ENCODE measurements at places on chromosomes 1 and 21.
A peak's percentile ranks its signal among the peaks of the same experiment; 100 is the strongest.

DNA sequence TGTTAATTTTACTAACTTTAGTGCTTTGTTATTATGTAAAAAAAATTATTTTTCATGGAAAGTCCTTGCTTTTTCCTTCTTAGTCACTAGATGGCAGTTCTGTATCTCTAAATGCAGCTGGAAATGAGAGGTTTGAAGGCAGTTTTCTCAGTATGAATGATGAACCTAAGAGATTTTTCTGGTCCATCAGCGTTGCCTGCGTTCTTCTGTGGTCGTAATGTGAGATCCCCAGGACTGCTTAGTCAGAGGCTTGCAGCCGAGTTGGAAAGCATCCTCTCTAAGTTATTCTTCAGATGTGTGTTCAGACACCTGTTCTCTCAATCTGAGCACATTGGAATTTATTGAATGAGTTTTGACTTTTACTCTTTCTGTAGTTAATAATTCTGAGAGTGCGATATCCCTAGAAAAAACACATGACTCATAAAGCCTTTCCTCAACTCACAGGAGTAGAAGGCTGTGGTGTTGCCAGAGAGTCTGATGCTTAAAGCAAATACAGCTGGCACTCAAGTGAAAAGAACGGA lies 99.3 kb downstream of the FMN2 start:
- peak; percentile 86 for DNase-seq

DNA sequence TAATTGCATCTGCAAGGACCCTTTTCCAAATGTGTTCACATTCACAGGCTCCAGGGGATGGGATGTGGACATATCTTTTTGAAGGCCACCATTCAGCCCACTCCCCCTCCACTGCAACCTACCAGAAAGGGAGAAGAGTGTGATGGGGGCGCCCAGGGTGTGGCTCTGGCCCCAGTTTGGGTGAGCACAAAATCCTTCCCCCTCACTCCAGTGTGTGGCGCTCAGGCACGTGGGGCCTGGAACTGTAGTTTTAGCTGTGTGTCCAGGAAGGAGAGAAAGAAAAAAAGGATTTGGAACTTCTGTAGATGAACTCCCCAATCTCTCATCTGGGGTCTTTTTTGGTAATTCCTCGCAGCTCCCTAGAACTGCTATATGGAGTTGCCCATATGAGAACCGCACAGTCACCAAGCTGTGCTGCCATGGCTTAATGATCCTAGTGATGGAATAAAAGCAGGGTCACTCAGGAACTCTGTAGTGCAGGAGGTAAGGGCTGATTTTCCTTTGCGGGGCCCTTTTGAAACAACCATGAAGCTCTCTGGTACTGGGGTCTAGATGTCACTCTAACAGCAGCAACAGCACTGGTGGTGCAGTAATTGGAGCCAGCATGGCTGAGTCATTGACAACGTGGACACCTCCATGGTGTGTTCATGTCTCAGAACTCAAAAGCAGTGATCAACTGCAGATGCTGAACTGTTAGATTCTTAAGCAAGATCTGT lies 17.0 kb downstream of the AGT start:
- DNase-seq: no peak

GRCh38 chr1:194117582-194117981 lies 931.2 kb upstream of the B3GALT2 start:
- no peak for DNase-seq

GRCh38 chr21:41817877-41818855 lies 51.3 kb upstream of the RIPK4 start:
- no peak for DNase-seq

GRCh38 chr1:227869851-227870305 lies 54.4 kb downstream of the PRSS38 start:
- no peak for DNase-seq
